NCI-H1417 (cell line): ENCODE measurements at places on chromosomes 3 and 15.

- DNase-seq = no peak
Observed at GRCh38 chr3:119296727-119297122, 2.5 kb downstream of the ARHGAP31 start.

DNA sequence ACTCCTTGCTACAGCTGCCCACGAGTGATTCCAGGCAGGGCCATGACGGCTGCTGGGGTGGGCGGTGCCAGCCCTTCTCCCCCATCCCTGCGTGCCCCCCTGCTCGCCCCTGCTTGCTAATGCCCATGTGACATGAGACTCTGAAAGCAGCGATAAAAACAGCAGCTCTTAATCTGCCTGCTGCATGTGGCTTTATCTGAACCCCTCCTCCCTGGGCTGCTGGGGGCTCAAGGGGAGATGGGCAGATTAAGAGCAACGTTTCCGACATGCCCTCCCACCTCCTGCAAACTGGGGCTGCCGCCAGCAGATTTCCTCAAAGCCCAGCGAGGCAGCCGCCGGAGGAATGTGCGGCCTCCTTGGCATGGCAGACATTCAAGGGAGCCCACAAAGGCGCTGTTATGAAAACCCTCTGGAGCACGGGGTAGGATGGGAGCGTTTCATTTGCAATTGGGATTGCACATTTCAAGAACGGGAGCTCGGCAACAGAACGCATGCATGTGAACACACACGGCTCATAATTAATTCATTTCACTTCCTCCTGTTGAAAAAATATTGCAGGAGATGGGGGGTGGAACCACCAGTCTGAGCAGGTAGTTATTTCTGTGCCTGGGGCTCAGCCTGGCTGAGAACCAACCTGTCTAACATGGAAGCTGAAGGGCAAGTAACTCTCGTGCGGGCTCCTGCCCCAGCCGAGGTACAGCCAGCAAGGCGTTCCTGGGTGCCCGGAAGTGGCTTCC lies 504.2 kb upstream of the PROK2 start:
- no peak for DNase-seq

GRCh38 chr15:51403072-51403878 lies 61.8 kb downstream of the GLDN start:
- peak; percentile 45 for DNase-seq

DNA sequence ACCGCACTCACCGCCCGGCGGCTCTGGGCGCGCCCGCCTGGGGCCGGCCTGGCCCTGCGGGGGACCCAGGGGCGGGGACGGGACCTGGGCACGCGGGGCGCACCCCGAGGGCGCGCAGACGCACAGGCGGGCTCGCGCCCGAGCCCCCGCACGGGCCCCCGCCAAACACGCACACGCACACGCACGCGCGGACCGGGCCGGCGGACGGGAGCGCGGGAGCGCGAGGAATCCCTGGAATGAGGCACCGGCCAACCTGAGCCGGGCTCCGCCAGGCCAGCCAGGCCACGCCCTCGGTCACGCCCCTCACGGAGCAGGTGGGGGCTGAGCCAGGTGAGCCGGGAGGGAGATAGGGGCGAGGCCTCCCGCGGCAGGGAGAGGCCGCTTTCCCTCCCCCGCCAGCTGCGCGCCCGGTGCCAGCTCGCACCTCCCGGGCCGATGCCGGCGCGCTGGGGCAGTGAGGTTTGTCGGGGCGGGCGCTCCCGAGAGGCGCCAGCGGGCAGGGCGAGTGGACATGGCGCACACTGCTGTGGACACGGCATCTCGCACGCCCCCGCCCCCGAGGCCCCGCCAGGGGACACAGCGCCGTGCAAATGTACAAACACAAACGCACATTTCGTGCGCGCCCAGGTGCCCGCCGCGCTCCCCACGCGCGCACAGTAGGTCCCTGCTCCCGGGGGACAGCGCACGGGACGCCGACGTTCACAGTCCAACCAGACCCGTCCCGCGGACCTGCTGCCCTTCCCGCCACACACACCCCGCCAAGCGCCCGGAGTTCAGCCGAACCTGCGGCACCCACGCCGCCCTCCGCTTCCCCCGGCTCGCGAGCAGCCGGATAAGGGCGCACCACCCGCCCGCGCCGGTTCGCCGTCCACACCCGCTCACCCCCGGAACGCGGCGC lies 75.9 kb upstream of the VGLL4 start:
- DNase-seq = peak; percentile 82

DNA sequence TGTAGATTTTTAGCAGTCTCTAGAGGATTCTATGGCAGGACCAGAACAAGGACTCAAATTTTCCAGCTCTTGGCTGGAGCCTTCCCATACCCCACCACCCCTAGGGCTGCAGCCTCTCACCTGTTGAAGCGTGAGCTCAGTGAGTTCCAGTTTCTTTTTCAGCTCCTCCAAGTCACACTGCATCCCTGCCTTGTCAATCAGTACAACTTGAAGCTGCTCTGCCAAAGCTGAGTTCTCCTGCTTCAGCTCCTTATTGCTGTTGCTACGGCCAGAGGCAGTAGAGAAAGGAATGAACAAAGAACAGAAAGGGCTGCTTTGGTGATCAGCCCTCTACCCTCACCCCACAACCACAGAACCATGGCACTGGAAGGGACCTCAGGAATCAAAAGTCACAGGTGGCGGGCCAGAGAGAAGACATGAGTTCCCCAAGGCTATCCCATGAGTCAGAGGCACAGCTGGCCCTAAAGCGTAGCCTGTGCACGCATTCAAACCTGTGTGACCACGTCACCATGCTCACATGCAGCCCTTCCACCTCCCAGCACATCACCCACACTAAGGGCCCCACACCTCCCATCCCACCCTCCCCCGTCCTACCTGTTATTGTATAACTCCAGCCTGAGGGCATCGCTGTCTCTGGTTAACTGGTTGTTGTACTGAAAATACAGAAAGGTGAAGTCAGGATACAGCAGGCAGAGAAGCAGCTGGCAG lies 83.3 kb upstream of the C2CD4B start:
- DNase-seq = no peak

DNA sequence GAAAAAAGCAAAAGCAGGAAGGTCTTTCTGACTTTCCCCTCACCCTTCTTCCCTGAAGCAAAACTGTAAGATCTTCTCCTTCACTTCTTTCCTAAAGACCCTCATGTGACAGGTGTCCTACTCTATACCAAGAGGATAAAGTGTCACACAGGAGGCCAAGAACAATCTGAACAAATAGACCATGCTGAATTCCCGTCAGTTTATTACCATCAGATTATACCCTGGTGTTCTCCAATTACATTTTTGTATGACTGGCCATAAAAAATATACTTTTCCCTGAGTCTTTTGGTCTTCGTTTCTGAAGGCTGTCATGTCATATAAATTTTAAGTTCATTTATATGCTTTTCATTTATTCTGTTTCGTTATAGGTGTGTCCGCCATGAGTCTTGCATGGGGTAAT lies 371.4 kb upstream of the CNTN4 start:
- DNase-seq = no peak

- peak; percentile 7 for DNase-seq
Observed at GRCh38 chr3:124768812-124769211, 38.6 kb downstream of the UMPS start.

GRCh38 chr3:141368062-141368924 lies at the start of gene ZBTB38:
Gene ZBTB38 (plus strand): TSS chr3:141368504. CDS start chr3:141442389, 73,885 bp downstream.
- DNase-seq = no peak

DNA sequence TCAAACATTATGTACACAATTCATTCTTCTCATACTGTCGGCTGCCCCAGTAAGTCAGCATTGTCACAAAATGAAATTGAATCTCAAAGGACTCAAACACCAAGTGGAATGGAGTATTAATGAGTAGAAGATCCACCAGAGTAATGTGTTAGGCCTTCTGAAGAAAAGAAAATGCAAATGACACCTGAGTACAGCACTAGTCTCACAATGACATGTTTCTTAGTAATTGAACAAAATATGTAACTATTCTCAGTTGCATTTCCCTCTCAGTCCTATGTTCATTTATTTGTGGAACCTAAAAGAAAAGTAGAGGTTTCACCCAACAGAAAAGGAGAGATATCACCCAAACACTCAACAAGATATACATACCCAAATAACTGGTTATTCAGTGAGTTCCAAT lies 283.9 kb upstream of the THBS1 start:
- no peak for DNase-seq

- peak; percentile 74 for DNase-seq
Observed at GRCh38 chr15:84599906-84600305, 903 bp upstream of the ZSCAN2 start.

DNA sequence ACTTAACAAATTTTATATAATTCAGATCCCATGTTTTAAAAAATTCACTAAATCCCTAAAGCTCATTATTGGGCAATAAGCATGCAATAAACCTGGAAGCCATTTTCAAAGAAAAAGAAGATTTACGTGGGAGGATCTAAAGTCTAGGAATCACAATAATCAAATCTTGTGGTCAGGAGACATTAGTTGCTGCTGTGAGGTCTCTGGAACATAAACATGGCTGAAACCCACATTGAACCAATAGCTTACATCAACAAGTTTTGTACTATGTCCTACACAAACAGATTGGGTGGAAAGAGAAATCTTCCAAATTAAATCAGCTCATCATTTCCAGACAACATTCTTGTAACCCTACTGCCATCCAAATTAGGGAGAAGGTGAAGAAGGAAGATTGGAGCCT lies 121.9 kb upstream of the EPHA3 start:
- no peak for DNase-seq

- no peak for DNase-seq
Observed at GRCh38 chr3:119817583-119818363, 35.9 kb downstream of the NR1I2 start.

DNA sequence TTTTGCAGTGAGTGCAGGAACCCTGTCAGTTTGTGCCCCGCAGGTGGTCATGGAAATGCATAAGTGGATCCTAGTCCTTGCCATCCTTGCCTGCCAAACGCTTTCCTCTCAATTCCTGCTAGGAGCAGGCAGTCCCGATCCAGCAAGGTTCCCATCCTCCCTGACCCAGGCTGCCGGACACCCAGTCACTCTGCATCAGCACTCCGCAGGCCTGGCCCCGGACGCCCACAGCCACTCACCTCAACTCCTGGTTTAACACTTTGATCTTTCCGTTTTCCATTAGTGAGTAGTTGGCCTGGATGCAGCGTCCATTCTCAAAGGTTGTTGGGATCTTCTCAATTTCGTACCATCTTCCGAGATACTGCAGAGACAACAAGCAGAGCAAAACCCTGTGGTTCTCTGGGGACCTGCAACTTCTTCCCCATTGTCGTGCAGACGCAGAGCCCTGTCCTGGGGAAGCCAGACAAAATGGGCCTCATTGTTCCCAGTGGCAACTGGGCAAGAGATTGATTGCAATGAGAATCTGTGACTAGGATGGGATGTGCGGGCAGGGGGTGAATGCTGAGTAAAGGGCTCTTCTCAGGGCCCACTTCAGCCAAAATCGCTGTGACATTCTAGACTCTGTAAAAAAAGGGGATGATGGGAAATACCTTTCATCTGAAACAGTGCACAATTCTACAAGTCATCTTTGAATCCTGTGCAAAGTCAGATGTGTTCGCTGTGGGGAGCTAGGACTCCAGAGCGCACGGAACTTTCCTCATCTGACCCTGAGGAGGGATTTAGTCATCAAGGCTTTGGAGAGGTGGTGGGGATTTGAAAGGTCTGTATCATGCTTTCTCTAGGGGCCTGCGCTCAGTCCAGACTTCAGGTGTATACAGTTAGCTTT lies 9.9 kb downstream of the APOD start:
- no peak for DNase-seq

DNA sequence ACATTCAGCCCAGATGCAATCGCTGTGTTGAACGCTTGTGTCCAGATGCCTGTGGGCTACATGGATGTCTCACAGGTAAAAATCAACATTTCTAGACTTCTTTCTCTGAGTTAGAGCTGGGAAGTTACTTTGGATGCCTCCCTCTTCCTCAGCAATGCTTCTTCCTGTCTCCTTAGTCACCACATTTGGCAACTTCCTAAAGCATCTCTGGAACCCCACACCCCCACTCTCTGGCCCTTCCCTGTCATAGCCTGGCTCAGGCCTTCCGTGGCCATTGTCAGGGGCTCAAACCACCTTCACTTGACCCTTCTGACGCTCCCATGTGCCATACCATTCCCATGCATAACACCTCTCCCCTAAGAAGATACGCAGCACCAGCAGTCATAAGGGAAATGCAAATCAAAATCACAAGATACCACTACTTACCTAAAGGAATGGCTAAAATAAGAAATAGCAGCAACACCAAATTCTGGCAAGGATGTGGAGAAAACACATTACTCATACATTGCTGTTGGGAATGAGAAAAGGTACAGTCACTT lies 21.6 kb upstream of the RGMA start:
- DNase-seq = no peak

DNA sequence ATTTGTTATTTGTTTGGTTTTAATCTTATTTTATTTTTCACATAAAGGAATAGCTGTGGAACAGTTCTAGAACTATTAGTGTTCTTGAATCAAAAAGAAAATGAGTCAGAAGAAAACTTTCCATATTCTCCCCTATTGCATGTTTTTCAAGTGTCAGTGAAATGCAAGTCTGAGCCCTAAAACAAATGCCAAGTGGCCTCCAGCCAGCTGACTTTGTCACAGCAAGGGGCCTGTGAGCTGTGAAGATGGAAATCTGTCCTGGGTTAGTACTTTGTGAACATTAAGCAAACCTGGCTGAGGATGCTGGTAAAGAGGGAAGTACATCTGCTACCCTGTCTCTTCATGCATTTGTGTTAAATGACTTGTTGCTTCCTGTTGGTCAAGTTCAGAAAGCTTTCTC lies 14.2 kb downstream of the LRRC49 start:
- no peak for DNase-seq

DNA sequence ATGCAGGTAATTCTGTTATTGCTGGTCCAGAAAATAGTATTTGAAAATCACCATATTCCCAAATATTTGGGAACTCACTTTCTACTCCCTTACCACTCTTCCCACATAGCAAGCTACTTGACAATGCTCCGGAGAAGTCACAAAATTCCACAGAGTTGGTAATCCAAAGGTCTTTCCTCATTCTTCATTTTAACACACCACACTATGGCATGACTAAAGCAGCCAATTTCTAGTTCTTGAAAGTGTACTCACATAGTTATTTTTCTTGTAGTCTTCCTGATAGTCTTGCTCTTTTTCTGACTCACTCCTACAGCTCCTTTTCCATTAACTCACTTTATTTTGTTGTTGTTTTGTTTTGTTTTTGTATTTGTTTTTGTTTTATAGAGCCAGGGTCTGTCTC lies 67.2 kb downstream of the MYO9A start:
- DNase-seq = no peak

GRCh38 chr15:60469893-60470641 lies 8.9 kb downstream of the ICE2 start:
- DNase-seq = no peak

DNA sequence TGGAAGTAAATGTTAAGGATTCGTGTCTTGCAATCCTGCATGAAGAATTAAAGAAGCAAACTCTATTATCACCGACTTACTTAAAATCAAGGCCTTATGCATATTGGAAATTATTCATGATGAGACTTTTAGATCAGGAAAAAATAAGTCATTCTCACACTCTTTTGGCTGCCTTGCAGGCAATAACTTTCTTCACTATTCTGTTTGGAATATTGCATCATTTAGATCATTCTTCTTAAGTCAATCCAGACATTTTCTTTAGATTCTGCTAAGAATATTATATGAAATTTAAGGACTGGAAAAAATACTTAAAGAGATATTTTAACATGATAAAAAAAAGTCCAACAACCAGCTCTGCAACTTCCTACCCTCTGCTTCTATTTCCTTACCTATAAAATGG lies 245.4 kb downstream of the LRRN1 start:
- DNase-seq = no peak

DNA sequence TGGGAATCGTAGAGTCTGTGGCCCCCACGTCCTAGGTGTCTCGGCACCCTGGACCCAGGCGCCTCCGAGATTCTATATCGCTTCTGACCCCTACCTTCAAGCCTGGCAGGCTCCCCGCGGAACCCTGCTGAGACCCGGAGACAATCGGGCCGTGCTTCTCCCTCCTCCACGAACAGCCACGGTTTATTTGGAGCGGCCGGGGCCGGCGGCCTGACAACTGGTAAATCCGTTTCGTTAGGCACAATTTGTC lies 1.4 kb downstream of the GATA2 start:
- no peak for DNase-seq
